ENCODE measurements at places on chromosomes 6 and 20.

DNA sequence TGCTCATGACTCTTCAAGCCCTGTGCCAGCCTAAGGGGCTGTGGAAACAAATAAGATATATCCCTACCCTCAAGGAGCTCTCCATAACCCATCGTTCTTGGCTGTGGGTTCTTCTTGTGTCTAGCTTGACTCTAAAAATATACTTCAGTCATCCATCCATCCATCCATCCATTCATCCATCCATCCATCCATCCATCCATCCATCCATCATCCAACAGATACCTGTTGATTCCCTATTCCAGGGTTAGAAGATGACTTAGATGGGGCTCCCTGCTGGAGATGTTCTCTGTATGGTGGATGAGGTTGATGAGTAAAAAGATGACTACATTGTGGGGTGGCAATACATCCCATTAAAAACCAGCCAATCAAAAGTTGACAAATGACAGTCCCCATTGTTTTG, 23.5 kb downstream of the HCK start:
- DNase-seq = no peak

- DNase-seq = peak; percentile 28
These were observed 78.4 kb upstream of the MLN start for GRCh38 chr6:33882154-33882553.

GRCh38 chr20:58695895-58696375, 3.3 kb downstream of the NPEPL1 start:
- no peak for DNase-seq

DNA sequence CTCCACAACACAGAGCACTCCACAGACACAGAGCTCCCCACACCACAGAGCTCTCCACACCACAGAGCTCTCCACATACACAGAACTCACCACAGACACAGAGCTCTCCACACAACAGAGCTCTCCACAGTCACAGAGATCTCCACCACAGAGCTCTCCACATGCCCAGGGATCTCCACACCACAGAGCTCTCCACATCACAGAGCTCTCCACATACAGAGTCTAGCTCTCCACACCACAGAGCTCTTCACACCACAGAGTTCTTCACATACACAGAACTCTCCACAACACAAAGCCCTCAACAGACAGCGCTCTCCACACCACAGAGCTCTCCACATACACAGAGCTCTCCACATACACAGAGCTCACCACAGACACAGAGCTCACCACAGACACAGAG, 55.3 kb downstream of the ERMARD start:
- DNase-seq = no peak

DNA sequence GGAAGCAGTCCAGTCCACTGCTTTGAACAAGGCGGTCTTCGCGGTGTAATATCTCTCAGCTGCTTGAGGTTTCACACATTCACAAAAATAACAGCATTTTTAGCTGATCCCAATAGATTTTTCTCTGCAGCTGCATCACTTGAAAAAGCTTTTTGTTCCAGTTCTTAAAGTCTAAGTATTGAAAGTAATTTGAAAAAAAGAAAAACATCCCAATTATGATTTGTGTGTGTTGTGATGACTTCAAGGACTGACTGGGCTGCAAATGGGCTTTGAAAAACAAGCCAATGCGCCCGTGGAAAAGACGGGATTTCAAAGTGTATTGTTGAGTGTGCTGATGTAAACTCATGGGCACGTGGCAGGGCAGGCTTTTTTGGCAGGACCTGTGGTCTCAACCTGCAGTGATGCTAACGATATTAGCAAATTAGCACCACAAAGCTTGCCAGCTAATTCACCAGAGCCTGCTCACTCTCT, 151.1 kb downstream of the TMEM242 start:
- no peak for DNase-seq

GRCh38 chr6:41371992-41372831, 36.8 kb downstream of the NCR2 start:
- DNase-seq = peak; percentile 50

DNA sequence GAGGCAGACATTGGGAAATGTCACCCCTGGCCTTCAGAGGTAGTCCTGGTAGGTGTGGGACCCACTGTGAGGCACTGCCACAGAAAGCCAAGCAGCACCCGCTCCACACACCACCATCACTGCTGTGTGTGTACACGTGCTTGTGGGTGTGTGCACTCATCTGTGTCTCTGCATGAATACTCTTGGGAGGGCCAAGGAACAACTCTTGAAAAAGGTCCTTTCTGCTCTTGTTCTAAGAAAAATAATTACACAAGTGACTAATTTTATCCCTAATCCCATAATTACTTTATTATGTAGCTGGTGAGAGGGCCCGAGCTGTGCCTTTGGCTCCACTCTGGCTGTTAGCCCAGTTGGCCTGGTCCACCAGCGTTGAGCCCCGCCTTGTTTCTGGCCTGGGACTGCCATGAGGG, 21.7 kb upstream of the EPB41L1 start:
- DNase-seq = no peak

DNA sequence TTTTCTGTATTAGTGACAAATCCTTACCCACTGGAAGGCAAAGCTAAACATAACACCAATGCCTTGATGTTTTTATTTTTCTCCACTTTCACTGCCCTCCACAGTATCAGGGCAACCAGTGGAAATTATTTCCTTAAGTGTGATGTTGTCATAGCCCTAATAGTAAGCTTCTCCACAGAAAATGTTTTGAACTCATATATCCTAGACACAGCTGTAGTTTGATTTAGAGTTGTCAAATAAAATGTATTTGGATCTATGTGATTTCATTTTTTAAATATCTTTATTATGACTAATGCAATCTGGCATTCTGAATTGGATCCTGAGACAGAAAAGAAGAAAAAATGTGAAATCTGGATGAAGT, 70.9 kb upstream of the UFL1 start:
- no peak for DNase-seq

- DNase-seq = peak; percentile 54
These were observed 3.2 kb upstream of the EEF1A2 start for GRCh38 chr20:63501818-63502670.

GRCh38 chr6:422433-423054, 31.0 kb downstream of the IRF4 start:
- DNase-seq = no peak

DNA sequence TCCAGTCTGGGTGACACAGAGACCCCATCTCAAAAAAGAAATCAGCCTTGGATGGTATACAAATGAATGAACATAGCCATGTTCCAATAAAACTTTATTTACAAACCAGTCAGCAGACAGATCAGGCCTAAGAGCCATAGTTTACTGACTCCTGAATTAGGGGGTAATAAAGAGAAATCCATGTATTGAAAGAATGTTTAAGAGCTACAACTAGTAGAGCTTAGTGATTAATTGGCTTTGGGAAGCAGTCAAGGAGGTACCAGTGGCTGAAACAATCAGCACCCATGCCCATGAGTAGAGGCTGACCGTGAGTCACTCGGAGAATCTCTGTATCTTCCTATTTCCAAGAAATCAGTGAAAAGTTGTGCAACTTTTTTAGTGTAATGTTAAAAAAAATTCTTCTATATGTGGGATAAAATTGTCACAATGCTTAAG, 223.6 kb upstream of the RREB1 start:
- no peak for DNase-seq

- no peak for DNase-seq
These were observed 54.8 kb downstream of the CTCFL start for GRCh38 chr20:57470212-57470522.

- no peak for DNase-seq
These were observed 46.3 kb upstream of the FABP7 start for GRCh38 chr6:122733259-122733658.

DNA sequence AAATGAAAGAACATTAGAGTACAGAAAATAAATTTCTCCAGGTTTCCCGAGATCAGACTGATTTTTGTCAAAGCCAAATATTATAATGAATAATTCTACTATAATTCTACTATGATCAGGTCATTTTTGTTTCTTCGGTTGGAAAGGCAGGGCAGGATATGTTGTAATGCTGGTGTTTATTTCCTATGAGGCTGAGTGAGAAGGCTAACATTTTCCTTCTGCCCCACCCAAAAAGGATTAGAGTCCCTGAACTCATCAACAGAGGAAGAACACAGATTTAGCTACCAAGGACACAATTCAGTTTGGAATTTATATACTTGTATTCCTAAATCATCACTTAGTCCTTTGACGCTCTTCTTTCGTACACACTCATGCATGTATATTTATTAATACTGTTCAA, 318.9 kb downstream of the SYNE1 start:
- DNase-seq = no peak

DNA sequence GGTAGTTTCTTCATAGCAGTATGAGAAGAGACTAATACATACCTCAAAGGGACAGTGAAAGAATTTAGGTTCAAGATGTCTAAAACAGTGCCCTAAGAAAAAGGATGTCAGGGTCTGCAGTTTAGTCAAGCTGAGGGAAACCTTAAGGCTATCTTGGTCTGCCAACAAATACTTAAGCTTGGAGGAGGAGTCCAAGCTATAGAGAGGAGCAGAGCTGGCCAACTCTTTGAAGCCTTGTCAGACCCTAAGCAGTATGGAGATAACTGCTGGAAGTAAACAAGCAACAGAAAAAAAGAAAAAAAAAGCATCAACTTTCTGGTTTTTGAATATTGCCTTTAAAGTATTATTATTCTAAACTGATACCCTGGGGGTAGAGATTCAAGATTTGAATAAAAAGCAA, 1518.1 kb downstream of the GRIK2 start:
- DNase-seq = no peak

- DNase-seq = no peak
These were observed 28.2 kb upstream of the CEP162 start for GRCh38 chr6:84255641-84256040.

DNA sequence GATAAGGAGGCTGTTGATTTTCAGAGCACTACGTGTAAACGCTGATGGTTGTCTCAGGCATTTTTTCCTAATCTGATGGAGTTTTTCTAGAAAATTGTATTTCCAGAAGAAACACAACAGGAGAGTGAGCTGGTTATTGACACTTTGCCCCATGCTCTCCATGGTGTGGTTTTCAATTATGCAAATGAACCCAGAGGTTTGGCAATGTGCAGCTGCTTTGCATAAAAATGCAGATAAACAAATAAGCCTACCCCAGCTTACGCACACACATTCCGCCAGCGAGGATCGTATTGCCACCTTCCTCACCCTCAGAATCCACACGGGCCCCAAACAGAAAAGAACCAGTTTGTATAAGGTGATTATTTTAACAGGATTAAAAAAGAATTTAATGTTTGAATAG, 45.1 kb upstream of the FRMD1 start:
- DNase-seq = peak; percentile 2

GRCh38 chr6:143517447-143517773, 5.9 kb upstream of the FUCA2 start:
- DNase-seq = no peak

DNA sequence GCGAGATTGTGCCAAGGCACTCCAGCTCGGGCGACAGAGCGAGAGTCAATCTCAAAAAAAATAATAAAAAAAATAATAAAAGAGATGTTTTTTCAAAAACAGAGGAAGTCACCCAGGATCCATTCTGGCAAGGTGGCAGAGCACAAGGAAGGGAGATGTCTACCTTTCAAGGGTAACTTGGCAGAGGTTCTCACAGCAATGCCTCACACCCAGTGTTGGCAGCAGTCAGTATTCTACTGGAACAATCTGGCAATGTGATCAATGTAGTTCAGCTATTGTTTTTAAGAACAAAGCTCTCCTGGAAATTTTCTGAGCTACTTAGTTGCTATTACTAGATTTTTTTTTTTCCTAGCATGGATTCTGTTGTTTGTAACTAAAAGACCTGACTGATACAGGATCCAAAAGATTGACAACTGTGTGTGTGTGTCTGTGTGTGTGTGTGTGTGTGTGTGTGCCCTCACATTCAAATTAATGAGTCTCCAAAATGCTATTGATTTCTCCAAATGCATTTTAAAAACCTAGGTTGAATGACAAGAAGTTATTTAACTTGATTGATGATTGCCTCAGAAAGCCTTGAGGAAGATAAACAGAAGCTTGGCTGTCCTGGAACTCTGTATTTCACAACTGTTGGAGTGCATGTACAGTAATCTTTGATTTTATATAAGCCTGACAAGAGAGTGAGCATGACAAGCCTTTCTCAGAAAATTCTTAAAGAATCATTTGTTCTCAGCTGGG, 114.1 kb upstream of the RREB1 start:
- DNase-seq = no peak

GRCh38 chr6:15947923-15948322, 181.0 kb upstream of the MYLIP start:
- no peak for DNase-seq

- no peak for DNase-seq
These were observed 154.3 kb downstream of the BCAS1 start for GRCh38 chr20:53916173-53916512.

DNA sequence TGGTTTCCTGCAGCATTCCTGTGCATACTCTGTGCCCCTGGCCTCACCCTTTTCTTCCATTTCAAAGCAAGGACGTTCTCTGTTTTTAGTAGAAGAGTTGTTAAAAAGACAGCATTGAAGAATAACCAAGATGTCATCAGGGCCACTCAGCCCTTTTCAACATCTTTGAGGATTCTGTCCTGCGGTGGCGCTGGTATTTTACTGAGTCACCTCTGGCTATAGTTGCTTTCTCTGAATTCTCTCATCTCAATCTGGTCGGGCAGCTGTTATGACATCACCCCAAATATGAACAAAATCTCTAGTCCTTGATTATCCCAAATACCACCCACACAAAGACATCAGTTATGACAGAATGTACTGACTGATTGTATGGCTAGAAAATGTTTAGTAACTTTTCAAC, 204.2 kb downstream of the GRIK2 start:
- no peak for DNase-seq

DNA sequence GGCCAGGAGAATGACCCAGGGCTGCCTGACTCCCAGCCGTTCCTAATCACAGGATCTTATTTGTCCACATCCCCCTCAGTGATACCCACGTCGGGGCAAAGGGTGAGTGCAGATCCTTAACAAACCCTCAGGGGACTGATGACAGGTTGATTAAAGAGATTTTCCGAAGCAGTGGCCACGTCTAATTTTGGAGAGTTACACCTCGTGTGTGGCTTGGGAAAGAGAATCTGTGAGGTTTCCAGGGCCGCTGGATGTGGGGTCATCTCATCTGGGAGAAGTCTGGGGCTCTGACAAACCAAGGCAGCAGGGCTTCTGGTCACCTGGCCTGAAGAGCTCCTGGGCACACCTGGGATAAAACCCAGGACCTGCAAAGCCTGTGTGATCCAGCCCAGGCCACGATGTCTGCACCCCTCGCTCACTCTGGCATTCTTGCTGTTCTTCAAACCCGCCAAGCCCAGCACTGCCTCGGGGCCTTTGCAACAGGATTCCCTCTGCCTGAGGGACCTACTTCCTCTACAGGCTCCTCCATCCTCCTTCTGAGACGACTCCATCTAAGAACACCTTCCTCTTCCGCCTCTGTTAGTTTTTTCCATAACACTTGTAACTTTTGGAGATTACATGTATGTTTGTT, 4.7 kb downstream of the JPH2 start:
- no peak for DNase-seq

DNA sequence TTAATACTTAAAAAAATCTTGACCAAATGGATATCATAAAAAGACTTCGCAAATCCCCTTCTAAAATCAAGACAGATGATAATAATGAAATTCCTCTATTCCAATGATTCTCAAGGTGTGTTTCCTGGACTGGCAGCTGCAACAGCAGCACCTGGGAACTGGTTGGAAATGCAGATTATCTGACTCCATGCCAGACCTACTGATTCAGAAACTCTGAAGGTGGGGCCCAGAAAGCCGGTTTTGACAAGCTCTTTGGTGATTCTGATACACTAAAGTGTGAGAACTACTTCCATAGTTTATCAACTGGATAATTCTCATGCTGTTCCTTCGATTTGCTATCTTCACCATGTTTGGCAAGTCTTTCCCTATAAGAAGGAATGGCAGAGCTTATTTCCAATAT, 252.1 kb downstream of the COL12A1 start:
- DNase-seq = no peak

Data from testis (tissue), 5 donors.